ENCODE measurements at places on chromosomes 6 and 20.

GRCh38 chr6:72616406-72617015, 5.4 kb upstream of the KCNQ5 start:
- DNase-seq, result no peak

DNA sequence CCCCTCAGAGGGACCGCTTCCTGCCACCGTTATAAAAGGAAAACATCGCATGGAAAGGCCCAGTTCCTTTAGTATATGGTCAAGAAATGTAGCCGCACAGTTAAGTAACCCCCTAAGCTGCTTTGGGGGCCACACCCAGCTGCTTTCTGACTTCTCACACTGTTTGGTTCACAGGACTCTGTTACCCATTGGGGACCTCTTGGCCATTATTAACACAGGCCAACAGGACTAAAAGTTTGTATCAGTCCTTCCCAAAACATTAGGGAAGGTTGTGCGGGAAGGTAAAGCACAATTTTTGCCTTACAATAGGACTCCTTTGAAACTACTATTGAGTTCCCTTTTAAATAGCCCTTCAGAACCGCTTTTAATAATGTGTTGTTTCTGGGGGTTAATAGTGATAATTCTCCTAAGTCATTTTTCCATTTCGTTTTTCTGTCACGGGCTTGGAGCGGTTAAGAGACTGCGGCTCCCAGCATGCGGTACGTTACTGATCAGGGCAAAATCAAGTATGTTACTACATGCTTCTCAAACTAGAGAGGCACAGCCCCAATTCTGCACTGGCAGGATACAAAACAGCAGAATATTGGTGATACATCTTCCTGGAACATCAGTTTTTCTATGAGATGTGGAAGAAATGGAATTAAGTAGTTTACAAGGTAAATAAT, 668 bp upstream of the RPP40 start:
- no peak for DNase-seq

DNA sequence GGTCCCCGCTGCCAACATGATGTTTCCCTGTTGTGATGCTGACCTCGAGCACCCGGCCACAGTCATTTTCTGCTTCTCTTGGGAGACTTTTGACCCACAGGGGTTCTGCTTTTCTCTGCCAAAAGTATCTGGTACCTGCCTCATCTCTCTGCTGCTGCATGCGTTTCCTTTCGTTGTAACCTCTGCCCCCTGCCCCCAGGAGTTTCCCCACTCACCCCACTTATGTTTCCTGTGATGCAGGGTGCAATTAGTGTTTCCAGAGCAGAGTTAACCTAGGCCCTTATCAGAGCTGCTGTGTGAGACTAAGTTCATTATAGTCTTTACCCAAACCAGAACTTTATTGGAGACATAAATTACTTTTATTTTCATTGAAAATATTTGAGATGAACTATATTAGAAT, 65.2 kb upstream of the EDN3 start:
- no peak for DNase-seq

DNA sequence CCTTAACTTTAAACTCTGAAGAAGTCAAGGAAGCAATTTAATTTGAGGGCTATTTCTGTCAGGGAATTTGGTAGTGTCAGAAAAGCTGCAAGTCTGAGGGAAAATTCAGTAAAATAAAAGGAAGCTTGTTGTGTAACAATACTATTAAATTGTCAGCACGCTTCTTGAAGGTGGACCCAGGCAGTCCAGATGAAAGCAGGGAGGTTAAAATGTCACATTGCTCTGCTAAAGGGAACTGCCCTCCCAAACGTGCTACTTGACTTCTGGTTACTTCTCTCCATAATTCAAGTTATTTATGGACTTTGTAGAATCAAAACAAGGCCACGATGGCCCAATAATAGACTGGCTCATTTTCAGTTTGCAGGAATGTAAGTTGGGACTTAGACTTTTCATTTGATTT, 28.2 kb upstream of the ARMC2 start:
- no peak for DNase-seq

DNA sequence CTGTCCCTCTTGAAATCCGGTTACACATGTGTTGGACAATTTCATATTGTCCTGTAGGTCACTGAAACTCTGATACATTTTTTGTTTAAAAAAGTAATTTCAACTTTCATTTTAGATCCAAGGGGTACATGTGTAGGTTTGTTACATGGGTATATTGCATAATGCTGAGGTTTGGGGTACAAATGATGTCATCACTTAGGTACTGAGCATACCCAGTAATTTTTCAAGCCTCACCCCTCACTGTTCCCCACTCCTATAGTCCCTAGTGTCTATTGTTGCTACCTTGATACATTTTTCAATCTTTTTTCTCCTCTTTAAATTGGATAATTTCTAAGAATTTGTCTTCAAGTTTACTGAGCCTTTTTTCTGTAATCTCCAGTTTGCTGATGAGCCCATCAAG, 483.0 kb downstream of the DHX35 start:
- DNase-seq, result no peak

GRCh38 chr6:85498596-85499258, 48.8 kb downstream of the NT5E start:
- no peak for DNase-seq

GRCh38 chr20:57660922-57661745, 40.9 kb upstream of the ZBP1 start:
- peak; percentile 65 for DNase-seq

GRCh38 chr6:52065621-52066020, 21.8 kb downstream of the PKHD1 start:
- DNase-seq, result no peak

- DNase-seq, result no peak
Observed at GRCh38 chr6:39821742-39822532, 29.8 kb downstream of the DAAM2 start.

GRCh38 chr6:31266567-31267360, 5.1 kb downstream of the HLA-C start:
- no peak for DNase-seq

DNA sequence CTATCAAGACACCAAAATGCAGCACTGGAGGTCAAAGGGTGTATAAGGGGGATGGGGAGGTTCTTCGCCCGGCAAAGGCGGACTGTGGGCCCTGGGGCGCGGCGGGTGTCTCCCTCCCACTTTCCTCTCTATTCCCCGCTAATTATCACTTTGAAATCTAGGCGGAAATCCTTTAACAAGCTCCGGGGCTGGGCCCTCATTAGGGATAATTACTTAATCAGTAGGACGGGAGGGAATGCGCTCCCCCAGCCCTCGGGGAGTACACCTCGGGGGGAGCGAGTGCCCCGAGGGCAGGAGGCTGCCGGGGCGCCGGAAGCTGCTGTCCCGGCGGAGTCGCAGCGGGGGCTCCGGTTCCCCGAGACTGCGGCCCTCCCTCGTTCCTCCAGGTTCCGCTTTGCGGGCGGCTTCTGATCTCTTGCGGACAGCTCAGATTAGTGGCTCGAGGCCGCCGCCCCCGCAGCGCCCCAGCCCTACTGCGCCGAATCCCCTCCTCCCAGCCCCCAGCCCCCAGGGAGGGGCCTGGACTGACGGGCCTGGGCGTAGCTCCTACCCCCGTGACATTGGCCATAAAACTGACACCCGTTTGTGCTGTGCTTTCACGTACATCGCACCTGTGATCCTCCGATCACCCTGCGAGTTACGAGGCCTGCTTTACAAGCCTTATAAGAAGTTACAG, 14.7 kb downstream of the MUCL3 start:
- DNase-seq, result peak; percentile 90

DNA sequence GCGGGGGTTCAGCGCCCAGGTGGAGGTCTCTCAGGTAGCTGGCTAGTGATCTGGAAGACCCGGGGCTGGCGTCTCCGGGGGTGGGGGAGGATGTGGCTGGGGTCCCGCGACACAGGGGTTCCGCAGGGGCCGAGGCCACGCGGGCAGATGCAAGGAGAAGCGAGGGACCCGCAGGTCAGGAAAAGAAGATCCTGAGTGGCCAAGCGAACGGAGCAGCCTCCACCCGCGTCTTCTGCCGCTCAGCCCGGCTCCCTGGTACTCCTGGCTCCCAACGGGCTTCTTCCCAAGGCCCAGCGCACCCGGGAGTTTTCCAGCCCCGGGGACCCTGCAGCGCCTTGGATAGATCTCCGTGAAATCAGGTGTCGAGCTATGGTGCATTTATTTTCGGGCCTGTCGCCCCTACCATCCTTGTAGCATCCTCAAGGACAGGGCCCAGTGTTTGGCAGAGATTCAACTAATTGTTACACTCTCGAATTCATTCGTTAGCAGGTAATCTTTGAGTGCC, 682 bp upstream of the CHD6 start:
- DNase-seq, result no peak

DNA sequence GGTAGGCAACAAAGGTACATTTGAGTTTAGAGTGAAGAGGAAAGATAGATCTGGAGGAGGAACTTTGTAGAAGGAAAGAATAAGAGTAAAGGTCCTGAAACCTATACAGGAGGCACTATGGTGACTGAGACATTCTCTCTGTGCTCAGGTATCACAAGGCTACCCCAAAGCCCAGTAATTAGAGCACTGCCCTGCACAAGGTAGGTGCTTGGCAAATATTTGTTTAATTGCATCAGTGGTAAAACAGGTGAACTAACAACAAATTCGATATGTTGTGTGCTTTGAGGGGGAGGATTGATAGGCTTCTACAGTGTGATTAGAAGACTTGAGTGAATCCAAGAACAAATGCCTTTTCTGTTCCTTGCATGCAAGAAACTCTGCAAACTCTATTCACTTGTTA, 6.8 kb upstream of the TSHZ2 start:
- DNase-seq, result no peak
